ENCODE measurements at places on chromosomes 2 and 18.

DNA sequence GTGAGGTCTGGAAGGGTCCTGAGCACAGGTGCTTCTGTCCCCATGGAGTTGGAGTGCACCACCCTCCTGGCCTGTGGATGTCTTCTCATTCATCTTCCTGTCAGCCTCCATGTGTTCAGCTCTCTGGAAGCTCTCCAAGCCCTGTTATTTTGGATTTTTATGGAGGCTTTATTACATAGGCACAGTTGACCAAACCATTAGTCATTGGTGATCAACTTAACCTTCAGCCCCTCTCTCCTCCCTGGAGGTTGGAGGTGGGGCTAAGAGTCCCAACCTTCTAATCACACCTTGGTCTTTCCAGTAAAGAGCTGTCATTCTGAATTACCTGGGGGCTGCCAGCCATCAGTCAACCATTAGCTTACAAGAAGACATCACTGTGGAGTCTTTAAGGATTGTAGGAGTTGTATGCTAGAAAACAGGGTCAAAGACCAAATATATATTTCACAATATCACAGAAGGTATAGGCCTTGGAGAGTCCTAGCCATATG, 7.5 kb upstream of the MCFD2 start:
- no peak for DNase-seq

DNA sequence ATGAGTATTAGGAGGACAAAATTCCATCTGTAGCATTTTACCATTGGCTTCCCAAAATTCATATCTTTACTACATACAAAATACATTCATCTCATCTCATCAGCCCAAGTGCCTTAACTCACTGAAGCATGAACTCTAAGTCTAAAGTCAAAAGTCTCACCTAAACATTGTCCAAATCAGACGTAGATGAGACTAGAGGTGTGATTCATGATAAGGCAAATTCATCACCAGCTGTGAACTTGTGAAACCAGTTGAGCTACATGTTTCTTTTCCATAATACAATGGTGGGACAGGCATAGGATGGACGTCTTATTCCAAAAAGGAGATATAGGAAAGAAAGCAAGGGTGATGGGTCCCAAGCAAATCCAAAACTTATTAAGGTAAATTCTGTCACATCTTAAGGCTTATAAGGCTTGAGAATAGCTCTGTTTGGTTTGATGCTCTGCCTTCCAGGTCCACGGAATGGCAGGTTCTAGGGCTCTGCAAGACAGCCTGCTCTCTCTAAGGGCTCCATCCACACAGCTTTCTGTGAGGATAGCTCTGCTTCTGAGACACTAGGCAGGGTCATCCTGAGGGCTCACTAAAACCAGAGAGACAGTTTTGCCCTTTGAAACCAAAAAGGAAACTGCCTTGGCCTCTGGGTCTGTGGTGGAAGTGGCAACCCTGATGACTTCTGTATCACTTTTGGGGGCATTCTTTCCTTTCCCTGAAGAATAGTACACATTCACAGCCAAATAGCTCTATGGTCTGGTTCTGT, 9.6 kb downstream of the IFIH1 start:
- no peak for DNase-seq

- no peak for DNase-seq
Measured at GRCh38 chr2:166173263-166173662, 45.4 kb upstream of the SCN1A start.

DNA sequence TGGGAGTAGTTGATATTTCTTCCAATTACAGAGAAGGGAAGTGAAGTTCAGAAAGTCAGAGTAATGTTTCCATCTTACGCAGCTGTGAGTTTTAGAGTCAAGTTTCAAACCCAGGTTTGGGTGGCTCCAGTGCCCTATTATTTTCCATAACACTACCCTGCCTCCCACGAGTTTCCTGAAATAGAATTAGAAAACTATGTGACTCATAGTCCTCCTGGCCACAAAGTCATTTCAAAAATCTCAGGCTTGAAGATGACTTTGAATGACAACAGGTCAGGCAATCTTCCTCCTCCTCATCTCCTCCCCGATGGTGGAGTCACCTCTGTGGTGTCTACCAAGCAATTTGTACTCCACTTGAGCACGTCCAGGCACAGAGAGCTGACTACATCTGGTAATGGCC, 212.3 kb upstream of the TRIB2 start:
- DNase-seq: no peak

DNA sequence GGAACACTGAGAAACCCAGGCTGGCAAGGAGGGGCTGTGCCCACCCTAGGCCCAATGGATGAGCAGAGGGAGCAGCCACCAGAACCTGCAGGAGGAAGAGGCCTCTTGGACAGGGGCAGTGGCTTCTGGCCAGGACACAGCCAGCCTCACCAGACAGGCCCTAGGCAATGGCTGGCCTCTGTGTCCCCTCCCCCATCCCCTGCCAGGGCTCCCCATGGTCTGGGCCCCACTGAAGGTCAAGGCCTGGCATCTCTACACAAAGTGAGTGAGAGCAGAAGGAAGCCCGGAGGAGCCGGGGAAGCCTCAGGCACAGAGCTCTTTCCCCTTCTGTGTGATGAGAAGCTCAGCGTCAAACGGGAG, 6.3 kb downstream of the PRLH start:
- DNase-seq: no peak

DNA sequence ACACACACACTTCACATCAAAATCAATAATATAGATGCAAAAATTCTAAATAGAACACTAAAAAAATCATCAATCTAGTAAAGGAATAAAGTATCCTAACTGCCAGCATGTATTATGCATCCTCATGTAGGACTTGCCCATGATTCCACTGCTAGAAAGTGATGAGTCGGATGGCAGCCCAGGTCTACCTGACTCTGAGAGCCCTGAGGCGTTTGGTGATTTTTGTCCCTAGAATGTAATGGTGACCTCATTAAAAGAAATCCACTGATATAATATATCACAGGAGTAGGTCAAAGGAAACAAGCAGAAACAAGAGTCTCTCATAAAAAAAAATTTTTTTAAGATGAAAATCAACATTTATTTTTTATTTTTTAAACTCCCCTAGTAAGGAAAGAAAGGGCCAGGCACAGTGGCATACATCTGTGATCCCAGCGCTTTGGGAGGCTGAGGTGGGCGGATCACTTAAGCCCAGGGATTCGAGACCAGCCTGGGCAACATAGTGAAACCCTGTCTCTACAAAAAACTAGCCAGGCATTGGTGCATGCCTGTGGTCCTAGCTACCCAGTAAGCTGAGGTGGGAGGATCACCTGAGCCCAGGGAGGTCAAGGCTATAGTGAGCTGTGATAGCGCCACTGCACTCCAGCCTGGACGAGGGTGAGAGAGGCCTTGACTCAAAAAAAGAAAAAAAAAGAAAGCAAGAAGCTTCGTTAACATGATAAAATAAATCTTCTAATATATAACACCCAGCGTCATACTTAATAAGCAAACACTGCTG, 24.4 kb upstream of the ACTG2 start:
- no peak for DNase-seq

GRCh38 chr2:239876271-239876947, 148.7 kb downstream of the NDUFA10 start:
- no peak for DNase-seq

- DNase-seq: no peak
Measured at GRCh38 chr2:48779019-48779716, 23.6 kb upstream of the LHCGR start.

DNA sequence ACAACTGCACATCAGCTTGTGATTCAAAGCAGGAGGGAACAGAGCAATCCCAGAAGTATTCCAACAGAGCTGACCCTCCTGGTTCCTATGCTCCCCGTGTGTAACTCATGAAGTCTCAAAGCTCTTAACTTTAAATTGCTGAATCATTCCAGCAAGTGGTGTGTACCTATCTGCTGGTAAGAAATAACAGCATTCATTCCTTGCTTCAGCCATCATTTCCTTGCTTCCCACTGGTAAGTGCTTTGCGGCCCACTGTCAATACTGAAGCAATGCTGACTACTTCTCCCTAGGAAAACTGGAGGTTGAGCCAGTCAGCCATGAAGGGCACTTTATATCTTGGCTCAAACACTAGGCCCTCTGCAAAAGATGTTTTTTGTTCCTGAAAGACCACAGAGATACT, 222.4 kb downstream of the EXOC6B start:
- DNase-seq: no peak

GRCh38 chr2:96345438-96345837, 9.9 kb downstream of the NCAPH start:
- DNase-seq: no peak

- DNase-seq: no peak
Measured at GRCh38 chr2:219551441-219552381, 7.9 kb downstream of the TMEM198 start.

- DNase-seq: no peak
Measured at GRCh38 chr18:12861637-12862036, 22.4 kb downstream of the PTPN2 start.

DNA sequence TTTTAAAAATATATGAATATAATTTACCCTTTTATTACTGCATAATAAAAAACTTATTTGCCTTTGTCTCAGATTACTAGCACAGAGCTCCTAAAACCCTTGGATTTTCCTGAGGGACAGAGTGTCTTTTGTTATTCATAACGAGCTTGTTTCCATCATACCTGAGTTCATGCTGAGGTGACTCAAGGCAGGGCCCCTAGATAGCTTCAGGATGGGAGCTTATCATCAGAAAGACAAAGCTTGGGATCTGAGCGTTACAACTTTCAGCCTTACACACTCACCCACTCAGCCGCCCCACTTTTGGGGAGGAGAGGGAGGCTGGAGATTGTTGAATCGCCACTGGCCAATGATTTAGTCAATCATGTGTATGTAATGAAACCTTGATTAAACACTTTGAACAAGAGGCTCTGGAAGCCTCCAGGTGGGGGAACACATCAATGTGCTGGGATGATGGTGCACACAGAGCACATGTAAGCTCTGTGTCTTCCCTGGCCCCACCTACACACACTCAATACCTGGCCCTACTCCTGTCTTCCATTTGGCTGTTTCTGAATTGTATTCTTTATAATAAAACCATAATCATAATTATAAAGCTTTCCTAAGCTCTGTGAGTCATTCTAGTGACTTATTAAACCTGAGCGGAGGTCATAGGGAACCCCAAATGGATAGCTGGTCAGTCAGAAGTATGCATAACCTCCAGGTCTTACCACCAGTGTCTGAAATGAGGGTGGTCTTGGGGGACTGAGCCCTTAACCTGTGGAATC, 28.5 kb upstream of the DNAH7 start:
- DNase-seq: no peak

DNA sequence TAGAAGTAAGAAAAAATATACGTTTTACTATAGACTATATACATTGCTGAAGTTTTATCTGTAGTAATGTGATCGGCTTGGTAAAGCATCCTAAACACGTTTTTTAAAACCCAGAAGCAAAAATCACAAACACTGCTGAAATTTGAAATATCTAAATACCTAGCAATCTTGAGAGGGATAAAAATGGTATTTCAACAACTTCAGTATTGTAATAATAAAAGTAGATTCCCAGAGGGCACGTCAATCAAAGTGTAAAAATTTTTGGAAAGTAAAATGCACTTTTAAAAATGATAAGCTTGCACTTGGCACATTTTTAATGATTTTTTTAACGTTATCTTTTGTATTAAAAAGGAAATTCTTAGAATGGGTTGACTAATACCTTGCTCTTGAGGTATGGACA, 1.6 kb downstream of the ZC3H6 start:
- DNase-seq: no peak

GRCh38 chr2:57758686-57759085, 287.9 kb upstream of the VRK2 start:
- DNase-seq: no peak

DNA sequence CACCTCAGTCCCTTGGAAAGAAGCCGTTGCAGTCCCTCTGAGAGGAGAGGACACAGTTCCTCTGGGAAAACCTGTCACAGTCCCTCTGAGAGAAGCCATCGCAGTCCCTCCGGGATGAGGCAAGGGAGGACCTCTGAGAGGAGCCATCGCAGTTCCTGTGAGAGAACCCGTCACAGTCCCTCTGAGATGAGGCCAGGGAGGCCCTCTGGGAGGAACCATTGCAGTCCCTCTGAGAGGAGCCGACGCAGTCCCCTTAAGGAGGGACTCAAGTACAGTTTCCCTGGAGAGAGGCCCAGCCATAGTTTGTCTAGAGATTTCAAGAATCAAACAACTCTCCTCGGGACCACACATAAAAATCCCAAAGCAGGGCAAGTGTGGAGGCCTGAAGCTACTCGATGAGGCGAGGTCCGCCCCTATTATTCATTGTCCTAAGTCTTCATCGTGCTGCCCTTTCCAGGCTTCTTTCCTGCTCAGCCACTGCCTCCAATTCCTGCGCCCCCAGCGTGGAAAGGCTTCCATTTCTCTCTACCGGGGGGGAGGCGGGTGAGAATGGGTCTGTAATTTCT, 630 bp upstream of the ZNF512 start:
- DNase-seq: no peak

DNA sequence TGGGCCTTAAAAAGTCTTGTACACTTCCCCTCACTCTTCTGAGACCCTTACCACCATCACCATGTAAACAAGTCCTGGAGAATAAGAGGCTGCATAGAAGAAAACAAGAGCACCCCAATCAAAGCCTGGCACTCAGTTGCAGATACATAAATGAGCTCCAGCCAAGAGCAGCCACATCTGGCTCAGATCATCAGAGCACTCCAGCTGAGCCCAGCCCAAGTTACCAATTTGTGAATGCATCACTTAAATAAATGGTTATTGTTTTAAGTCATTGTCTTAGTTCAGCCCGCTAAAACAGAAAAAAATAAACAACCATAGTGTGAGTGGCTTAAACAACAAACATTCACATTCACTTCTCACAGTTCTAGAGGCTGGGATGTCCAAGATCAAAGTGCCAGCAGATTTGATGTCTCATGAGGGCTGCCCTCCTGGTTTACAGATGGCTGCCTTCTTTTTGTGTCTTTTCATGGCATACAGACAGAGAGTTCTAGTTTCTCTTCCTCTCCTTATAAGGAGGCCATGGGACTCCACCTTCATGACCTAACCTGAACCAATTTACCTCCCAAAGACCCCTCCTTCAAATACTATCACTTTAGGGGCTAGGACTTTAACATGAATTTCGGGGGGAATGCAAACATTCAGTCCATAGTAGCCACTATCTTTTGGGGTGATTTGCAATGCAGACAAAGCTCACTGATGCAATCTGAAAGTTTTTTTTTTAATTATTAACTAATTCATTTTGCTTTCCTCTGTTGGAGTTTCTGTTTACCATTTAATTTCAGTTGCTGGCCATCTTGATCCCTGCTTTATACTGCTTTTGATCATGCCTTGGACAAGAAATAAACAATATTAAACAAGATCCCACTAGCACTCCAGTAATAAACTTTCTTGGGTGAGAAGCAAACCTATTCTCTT, 187.5 kb upstream of the ACVR2A start:
- no peak for DNase-seq

Data from nucleus accumbens (tissue), 56 donors.